ENCODE measurements at places on chromosomes 3 and 15.
A peak's percentile ranks its signal among the peaks of the same experiment; 100 is the strongest.

- peak; percentile 42 for DNase-seq
Measured at GRCh38 chr15:94324117-94324826, 92.9 kb downstream of the MCTP2 start.

GRCh38 chr15:61025308-61025707, 203.8 kb downstream of the RORA start:
- no peak for DNase-seq

DNA sequence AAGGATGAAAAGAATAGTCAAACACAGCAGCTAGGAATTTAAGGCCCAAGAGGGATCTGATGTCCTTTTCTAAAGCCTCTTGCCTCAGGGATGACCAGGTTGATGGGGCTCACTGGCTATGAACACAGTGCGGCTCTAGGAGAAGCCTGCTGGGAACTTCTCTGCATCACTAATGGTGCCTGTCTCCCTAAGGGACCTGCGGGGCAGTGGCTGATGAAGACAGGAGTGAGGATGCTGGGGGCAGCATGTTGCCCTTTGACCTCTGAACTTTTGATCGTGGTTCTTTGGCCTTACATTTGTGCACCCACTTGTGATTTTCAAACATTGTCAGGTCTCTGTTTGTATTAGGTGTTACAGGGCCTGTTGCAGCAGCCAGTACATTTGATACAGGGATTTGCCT, 64.9 kb upstream of the KLHL25 start:
- no peak for DNase-seq

GRCh38 chr3:113035387-113035982, 44.7 kb downstream of the GTPBP8 start:
- DNase-seq = no peak

DNA sequence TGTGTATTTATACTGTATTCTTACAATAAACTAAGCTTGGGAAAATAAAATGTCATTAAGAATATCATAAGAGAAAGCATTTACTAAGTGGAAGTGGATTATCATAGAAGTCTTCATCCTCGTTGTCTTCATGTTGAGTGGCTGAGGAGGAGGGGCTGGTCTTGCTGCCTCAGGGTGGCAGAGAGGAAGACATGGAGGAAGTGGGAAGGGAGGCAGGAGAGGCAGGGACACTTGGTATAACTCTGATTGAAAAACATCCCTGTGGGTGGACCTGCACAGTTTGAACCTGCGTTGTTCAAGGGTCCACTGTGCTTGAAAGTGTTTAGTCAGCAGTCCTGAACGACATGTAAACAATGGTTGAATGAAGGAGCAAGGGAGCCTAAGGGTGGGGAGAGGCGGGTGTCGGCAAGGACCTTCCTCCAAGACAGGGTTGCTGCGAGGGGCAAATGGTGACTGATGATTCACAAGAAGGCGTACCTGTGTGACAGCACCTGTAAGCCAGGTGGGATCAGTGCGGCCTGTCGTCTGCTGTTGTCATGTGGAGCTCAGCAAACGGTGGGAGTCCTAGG, 103.8 kb upstream of the KLF13 start:
- no peak for DNase-seq

- no peak for DNase-seq
Measured at GRCh38 chr3:51681453-51681852, 10.4 kb downstream of the TEX264 start.

DNA sequence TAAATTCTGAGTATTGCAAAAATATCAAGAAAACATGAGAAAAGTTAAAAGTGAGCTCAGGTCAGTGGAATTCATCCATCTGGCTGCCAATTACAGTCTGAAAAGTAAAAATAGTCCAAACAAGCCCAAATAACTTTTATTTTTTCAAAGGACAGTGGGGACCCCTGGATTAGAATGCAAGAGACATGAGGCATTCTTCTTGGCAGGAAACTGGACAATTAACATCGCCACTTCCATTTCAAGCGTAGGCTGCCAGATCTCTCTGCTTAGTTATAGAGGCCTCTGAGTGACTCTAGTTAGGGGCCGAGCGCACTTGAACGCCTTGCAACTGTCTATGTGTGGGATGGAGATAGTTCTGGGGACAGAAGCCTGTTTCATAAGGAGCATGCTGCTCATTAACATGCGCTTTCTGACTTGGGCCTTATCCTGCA, 189.1 kb downstream of the GHSR start:
- no peak for DNase-seq

- no peak for DNase-seq
Measured at GRCh38 chr3:143070977-143071551, 48.5 kb upstream of the CHST2 start.
